Pulmonary artery endothelial cell (primary cell): ENCODE measurements at places on chromosomes 4 and X.

DNA sequence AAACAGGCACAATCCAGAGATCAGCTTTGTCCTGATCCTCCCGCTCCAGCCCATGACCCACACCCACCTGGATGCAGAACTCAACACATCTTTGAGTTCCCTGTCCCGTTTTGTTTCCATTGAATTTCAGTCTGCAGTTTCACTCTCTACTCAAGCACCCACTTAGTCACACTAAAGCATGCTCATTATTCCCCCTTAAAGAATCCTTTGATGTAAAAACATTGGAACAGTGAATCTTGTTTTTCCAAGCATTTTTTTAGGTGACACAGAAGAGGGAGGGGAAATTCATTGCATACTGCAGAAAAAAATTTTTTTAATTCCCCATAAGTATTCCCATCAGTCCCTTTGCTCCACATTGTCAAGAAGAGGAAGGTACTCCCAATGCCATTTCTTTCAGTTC, 249.7 kb upstream of the TTC29 start:
- no peak for DNase-seq

DNA sequence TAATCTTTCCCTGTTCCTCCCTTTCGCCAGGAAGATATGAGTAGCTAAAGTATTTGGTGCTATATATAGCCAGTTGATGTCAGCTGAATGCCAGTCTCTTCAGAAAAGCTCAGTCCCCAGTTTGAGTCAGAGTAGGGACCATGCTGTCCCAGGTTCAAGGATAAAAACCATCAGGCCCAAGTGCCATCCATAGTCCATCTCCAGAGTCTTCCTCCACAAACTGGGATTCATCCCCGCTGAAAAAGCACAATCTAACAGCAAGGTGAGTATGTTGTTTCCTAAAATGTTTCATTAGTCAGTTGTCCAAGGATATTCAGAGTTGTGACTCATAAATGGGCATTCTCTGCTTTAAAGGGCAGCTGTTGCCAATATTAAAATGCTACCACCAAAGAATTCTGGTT, at the start of gene MYOZ2:
Gene MYOZ2, plus strand, starts transcription at position 112 of the 401 bp plus-strand sequence. CDS start 694 bp downstream, outside the sequence.
- no peak for DNase-seq

GRCh38 chr4:2800691-2801596, 8.1 kb downstream of the SH3BP2 start:
- no peak for DNase-seq

DNA sequence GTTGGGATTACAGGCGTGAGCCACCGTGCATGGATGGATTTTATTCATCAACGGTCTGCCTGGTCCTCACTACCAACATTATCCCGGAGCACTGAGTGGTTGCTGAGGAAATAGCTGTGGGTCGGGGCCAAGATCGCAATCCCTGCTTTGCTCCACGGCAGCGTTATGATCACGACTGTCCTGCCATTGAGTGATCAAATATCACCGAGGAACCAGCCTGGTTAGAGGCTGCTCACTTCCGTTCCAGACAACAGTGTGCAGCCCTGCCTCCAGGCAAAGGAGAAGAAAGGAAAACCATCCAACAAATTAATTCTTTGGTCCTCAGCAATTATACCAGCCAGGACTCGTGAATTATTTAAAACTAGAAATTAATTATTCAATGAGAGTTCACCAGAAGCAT, 70.6 kb upstream of the TBL1X start:
- DNase-seq, result no peak

DNA sequence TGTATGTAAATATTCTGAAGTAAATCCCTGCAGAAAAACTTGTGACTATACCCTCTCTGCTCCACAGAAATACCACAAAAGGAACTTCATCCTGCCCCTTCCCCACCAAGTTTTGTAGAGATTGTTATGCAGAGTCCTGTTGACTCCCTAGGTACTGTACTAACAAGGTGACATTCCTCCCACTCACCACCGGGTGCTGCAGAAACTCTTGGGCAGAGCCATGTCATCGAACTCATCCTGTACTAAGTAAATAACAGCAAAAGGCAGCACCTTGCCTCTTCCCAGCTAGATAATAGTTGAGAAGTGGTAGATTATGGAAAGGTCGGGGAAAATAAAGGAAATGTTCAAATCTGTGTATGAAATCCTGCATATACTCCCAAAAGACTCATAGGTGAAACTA, 233.3 kb downstream of the STPG2 start:
- DNase-seq, result no peak

GRCh38 chr4:17811078-17811603, 362 bp downstream of the NCAPG start:
- no peak for DNase-seq

DNA sequence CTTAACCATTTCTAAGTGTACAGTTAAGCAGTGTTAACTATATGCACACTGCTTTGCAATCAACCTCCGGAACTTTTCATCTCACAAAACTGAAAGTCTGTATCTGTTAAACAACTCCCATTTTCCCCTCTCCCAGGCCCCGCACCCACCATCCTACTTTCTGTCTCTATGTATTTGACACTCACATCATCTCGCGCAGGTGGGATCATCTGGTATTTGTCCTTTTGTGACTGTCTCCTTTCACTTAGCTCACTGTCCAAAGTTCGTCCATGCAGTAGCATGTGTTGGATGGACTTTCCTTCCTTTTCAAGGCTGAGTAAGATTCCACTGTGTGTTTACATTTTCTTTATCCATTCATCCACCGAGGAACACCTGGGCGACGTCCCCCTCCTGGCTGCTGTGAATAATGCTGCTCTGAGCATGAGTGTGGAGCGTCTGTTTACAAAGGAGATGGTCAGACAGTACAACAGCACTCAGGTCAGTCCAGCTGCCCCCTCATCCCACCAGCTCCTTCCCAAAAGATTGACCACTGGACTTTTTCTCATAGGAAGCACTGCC, 39.8 kb downstream of the DCTD start:
- DNase-seq, result no peak

DNA sequence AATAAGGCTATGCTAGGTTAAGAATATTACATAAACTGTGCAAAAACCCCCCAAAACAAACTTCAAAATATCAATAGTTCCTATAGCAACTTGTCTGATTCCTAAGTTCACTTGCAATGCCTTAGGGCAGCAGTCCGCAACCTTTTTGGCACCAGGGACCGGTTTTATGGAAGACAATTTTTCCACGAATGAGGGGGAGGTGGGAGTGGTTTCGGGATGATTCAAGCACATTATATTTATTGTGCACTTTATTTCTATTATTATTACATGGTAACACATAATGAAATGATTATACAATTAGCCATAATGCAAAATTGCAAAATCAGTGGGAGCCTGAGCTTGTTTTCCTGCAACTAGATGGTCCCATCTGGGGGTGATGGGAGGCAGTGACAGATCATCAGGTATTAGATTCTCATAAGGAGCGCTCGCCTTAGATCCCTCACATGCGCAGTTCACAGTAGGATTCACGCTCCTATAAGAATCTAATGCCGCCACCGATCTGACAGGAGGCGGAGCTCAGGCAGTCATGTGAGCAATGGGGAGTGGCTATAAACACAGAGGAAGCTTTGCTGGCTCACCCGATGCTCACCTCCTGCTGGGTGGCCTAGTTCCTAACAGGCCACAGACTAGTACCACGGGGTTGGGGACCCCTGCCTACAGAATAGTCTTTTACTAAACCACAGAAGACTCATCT, 39.7 kb downstream of the ACOX3 start:
- DNase-seq, result no peak

DNA sequence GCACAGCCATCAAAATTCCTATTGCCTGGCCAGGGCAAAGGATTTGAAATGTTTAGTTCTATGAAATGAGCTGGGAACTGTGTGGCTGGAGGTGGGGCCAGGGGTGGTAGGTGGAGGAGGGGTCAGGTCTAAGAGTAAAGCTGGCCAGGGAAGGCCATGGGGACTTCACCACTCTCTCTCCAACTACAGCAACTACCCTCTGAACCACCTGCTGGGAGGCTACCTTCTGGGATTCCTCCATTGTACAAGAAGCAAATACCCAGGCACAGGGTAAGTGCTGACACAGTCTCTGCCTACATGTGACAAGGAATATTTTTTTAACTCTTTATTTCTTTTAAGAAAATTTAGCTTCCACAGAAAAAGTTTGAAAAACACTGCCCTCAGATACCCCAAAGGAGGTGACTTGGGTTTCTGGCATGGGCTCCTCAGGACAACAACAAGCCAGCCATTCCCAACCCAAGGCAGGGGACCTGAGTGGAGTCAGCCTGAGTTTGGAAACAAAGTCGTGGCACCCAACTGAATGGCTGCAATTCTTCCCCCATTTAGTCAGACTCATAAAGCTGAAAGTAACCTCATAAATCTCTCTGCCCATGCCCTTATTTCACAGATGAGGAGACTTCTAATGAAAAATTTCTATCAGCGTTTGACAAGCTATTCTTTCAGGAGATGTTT, 593.8 kb upstream of the DIPK2B start:
- no peak for DNase-seq

GRCh38 chrX:36957425-36958328, 50.5 kb upstream of the FAM47C start:
- no peak for DNase-seq
